ENCODE measurements at places on chromosomes 1 and 21.
A peak's percentile ranks its signal among the peaks of the same experiment; 100 is the strongest.

DNA sequence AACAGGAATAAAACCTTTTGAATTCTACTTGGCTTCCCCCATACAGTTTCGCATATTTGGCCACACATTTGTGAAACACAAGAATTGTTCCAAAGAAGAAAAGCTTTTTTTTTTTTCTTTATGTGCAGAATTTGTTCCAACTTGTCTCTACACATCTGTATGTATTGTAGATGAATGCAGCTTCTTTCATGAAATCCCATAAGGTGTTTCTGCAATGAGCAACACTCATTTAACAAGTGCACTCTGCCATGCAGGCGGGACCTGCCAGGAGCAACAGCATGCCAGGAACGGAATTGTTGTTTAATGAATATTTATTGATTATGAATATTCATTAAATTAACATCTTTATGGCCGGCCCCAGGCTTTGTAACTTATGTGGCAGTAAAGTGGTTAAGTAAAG is 1075.0 kb downstream of the TTLL7 start:
- no peak for DNase-seq

DNA sequence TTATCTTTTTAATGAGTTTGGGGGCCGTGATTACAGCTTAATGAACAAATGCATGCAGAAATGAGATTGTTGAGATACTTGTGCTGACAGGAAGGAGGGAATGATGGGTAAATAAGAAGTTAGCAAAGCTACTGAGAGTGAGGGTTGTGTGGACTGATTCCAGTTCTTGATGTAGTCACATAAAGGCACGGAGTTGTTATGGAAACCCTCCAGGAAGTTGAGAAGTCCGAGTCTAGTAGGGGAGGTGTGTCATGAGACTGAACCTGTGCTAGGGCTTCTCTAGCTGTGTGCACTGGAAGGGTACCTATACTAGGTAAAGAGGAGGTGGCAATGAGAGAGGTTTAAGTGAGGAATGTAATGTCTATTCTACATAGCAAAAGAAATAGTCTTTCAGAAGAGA is 475.7 kb downstream of the USP25 start:
- no peak for DNase-seq

DNA sequence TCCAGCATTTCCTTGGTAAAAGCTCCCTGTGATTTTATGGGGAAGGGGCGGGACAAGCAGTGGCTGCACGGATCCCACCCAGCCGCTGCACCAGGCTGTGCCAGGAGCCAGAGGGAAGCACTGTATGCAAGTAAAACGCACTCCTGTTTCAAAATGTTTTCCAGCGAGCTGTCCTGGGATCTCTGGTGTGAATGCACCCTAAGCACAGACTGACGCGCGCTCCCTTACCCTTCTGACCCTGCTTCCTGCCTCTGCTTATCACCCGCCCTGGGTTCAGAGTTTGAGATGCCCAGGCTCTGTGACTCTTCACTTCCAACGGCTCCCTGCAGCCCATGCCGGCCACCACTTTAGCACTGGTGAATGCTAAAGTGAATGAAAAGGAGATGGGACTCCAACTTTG is 131.2 kb downstream of the RHOU start:
- no peak for DNase-seq

DNA sequence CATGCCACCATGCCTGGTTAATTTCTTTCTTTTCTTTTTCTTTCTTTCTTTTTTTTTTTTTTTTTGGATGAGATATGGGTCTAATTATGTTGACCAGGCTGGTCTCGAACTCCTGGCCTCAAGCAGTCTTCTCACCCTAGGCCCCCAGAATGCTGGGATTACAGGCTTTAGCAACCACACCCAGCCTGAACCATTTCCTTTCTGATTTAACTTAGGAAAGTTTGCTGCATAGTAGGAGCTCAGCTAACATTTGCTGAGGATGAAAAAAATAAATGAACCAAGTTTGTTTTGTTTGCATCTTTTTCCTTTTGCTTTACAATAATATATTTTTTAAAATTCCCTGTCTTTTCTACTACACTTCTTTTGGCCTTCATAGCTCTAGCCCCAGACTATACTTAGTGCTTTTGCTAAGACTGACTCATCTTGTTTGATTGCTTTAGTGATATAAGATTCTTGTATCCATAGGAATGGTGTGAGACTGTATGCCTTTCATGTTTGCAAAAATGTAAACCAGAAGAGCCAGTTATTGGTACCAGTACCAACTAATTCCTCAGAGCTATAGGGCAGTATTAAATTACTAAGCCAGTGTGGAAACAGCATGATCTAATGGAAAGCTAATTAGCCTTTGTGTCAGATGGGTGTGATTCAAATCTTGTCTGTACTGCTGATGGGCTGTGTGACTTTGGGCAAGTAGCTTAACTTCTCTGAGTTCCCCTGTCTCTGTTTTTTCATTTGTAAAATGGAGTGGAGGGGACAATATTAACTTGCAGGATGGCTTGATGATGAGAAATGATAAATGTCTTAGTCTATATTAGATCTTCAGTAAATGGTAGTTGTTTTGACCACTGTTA is 66.9 kb downstream of the NFIA start:
- DNase-seq, result no peak

- DNase-seq, result no peak
These were observed 27.7 kb upstream of the C1orf159 start for GRCh38 chr1:1143636-1144035.

DNA sequence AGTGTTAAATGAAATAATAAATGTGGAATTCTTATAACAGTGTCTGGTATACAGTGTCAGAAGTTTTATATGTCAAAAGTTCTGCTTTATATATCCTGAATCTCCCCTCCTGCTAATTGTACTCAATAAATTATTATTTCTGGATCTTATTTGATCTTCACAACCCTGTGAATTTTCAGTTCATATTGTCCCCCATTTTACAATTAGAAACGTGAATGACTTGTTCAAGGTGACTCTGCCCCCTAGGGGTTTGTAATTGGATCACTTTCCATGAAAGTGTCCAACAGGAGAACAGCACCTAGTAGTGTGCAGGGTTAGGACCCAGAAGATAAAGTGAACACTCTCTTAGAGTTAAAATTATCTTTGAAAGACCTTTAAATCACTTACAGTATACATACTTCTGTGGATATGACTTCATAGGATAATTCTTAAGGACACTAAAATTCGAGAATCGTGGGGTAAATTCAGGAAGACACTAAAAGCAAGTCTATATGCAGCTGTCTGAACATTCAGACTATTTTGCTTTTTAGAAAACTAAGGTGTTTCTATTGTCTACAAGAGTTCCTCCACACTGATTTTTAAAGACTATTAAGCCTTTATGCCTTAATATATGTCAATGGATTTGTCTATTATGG is 4.5 kb upstream of the DDR2 start:
- peak; percentile 2 for DNase-seq

- DNase-seq, result no peak
These were observed 19.7 kb upstream of the KCNC4 start for GRCh38 chr1:110190282-110190929.

DNA sequence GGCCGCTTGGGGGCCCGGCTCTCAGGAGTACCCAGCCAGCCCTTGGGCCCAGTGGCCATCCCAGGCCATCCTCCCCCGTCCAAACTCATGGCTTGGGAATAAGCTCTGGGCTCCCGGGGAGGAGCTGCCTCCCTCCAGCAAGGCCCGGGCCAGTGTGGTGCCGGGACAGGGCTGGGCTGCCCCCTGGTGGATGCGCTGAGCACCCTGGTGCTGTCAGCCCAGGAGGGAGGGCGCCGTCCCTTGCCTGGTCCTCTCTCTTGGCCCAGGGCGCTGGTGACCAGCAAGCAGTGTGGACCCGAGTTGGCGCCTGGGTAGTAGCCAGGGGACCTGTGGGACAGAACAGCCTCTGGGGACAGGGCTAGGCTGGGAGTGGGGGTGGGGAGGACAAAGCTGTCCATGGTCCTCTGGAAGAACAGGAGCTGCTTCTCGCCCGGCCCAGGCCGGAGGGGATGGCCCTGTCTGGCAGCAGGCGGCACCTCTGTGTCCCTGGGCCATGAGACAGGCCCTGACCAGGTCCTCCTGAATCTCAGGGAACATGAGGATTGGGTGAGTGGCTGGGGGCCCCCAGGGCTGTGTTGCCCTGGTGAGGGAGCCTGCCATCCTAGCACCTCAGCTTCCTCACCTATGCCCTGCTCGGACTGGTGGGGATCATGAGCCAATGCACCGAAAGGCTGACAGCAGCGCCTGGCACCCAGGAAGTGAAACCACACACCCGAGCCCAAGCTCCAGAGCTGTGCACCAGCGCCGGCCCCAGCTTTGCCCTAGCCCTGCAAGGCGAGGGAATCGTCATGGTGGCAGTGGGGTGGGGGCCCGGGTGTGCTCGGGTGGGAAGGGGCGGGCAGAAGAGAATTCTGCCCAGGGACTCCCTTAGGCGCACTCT is 9.4 kb downstream of the MORN1 start:
- peak; percentile 50 for DNase-seq

GRCh38 chr1:183859831-183860230 is 54.9 kb downstream of the RGL1 start:
- no peak for DNase-seq

DNA sequence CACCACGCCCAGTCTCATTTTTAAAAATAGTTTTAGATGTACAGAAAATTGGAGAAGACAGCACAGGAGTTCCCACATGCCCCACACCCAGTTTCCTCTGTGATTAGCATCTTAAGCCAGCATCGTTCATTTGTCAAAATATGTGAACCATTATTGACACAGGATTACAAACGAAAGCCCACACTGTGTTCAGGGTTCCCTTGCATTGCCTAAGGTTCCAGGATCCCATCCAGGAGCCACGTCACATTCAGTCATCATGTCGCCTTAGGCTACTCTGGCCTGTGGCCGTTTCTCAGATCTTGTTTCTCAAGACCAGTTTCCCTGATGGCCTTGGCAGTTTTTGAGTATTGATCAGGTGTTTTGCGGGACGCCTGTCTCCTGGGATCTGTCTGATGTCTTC is 34.7 kb upstream of the TNFRSF1B start:
- no peak for DNase-seq

DNA sequence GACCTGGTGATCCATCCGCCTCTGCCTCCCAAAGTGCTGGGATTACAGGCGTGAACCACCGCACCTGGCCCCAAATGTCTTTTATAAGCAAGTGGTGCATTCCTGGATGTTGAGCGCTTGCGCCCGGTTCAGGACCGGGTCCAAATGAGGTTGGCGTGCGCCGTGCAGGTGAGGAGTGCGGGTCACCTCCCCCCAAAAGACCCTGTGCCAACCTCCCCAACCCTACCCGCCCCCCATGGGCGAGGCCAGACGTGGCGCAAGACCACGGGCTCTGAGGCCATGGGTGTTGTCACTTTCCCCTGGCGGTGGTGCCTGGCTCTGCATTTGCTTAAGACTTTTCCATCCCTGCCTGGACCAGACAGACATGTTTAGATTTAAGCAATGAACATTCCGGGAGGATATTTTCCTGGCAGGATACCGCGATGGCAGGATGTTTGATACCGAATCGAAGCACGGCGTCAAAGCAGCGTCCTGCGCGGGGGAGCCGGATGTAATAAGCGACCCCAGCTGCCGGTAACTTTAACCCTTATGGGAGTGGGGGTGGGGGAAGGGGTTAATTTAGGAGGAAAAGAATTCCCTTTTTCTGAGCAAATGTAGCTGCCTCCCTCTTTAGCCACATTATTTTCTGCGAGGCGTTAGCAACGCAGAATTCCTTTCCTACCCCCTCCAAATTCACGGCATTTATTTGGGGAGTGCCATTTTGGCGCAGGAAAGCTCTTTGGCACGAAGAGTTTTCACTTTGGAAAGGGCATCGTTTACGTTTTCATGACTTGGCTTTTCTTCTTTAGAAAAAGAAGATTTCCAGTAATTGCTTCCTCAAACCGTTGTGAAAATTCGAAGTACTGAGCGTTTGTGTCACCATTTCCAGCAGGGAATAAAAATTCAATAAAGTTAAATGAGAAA is 27.8 kb upstream of the RNF187 start:
- DNase-seq, result peak; percentile 45

GRCh38 chr1:204426035-204426436 is 14.4 kb upstream of the PPP1R15B start:
- DNase-seq, result no peak

- DNase-seq, result peak; percentile 35
These were observed 361.5 kb upstream of the ZP4 start for GRCh38 chr1:238252033-238252802.

- no peak for DNase-seq
These were observed 37.3 kb downstream of the NPHP4 start for GRCh38 chr1:5954964-5955363.

DNA sequence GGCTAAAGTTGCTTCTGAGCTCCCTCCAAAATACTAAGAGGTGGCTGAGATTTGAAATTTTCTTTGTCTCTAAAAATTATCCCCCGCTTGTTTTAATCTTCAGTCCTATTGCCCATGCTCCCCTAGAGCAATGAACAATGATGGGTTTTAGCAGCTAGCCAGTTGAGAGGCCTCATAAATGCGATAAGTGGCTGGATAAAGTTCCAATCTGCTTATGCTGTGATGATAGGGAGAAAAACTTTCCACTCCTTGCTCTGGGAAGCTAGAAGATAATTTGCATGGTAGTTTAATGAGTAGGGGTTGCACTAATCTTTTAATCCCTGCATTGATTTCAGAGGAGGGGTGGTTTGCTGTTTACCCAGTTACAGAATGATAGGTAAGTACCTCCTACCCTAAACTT is 9.6 kb upstream of the PRPF3 start:
- DNase-seq, result no peak

DNA sequence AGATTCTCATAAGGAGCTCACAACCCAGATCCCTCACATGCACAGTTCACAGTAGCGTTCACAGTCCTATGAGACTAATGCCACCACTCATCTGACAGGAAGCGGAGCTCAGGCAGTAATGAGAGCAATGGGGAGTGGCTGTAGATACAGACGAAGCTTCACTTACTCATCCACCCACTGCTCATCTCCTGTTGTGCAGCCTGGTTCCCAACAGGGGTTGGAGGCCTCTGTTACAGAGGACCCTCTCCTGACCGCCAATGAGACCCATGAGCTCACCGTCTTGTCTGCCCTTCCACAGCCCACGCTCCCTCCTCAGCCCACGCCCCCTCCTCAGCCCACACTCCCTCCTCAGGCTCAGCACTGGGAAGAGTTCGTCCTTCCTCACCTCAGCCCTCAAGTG is 39.6 kb downstream of the RSPH1 start:
- DNase-seq, result no peak

DNA sequence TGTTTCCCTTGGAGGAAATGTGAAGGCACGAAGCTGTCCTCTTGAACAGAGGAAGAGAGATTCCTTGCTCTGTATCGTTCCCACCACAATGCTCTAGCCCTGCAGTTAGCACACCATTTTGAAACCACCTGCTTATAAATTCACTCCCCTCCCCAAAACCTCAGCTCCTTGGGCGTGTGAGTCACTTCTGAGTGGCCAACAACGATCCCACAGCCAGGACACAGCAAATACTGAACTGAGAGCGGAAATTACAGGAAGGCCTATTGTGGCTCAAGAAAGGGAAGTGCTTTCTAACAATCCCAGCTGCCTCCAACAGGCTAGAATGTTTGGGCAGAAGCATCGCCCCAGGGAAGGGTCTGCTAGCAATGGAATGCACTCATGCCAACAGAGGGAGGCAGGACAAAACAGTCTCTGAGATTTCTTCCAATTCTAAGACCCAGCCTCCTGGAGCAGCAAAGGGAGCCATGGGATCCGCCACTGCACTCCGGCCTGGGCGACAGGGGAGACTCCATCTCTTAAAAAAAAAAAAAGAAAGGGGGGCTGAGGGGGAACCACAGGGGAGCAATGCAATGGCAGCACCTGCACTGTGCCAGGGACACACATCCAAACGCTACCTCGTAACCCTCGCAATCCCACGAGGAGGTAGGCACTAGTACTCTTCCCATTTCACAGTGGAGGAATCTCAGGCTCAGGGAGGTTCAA is 1.9 kb downstream of the TMEM53 start:
- DNase-seq, result peak; percentile 83
